ENCODE measurements at places on chromosomes 4 and X.

DNA sequence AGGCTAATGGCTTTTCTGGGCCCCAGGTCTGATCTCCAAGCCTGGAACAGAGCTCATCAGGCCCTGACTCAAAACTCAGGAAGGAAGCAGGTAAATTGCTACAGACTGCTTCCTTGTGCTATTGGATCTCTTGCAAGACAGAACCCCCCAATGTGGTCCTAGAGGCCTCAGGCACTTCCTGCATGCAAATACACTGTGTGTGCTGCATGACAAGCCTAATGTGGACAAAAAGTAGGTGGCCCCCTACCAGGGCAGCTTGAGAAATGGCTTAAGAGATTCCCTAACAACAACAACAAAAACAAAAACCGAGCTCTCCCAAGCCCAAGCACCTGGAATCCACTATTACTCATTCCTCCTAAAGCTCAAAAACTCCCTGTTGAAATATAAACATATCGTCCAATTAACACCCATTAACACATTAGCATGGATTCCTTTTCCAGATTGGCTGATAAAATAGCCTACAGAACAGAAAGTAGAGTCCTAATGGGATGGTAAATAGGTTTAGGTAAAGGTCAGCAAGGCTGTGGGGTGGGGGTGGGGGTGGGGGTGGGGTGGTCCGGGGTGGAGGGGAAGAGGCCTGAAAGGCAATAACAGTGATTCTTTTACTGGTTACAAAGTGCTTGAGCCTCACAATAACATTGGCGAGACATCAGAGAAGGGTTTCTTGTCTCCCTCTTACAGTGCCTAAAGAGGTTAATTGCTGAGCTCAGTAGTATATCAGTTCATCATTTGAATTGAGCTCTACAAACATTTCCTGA, 24.1 kb upstream of the FGF16 start:
- no peak for DNase-seq

DNA sequence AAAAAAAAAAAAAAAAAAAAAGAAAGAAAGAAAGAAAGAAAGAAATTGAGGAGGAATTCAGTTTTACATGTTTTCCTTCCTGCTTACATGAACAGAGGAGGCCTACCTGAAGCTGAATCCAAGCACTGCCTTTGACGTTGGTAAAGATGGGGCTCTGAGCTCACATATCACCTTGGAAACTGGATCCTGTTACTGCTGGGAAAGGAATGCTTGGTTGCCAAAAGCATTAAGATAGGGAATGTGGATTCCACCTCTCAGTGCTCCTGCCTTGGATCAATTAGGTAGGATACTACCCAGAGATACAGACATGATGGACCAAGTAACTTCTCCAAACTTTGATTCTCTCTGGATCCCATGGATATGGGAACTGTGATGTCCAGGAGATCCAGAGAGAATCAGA, 50.6 kb downstream of the NHS start:
- no peak for DNase-seq

DNA sequence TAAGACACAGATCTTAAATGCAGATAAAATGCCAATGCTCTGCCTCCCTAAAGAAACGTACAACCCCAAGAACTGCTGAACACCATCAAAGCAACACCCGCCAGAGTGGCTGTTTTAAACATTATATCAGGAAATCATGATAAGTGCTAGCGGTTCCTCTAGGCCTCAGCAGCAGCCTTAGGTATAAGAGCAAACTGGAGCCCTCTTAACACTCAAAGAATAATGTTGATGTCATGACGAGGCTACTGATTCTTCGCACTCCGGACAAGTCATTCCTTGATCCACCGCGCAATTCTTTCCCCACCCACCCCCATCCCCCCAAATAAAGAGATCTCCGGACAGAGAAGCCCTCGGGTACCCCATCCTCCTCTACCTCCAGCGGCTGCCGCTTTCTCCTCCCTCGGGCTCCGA, 507 bp downstream of the LIN54 start:
- no peak for DNase-seq

GRCh38 chrX:154018518-154019060, 1.1 kb downstream of the IRAK1 start:
- DNase-seq: no peak

DNA sequence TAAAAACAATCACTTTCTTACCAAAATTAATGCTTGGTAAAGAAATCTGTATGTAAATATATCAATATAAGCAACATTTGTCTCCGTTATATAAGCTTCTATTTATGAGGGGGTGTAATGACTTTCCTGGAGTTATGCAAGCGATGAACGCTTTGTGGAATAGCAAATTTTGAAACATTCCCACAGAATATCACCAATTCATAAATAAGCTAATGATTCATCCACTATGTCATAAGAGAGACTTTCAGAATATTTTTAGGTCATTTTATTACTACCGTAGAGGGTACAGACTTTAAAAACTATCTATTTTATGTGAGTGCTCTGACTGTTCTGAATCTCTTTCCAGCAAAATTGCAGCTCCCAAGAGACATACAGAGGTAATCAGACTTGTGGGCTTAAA, 179.5 kb upstream of the FTHL17 start:
- DNase-seq: no peak

- DNase-seq: no peak
These were observed 56.8 kb downstream of the PRRG1 start for GRCh38 chrX:37405956-37406355.

All from kidney glomerular epithelial cell (primary cell).